Activated naive CD8-positive, alpha-beta T cell treated with anti-CD3 and anti-CD28 coated beads, Interleukin-2, amount 50 U/mL, for 24 hours (primary cell): ENCODE measurements at places on chromosomes 11 and 22.

DNA sequence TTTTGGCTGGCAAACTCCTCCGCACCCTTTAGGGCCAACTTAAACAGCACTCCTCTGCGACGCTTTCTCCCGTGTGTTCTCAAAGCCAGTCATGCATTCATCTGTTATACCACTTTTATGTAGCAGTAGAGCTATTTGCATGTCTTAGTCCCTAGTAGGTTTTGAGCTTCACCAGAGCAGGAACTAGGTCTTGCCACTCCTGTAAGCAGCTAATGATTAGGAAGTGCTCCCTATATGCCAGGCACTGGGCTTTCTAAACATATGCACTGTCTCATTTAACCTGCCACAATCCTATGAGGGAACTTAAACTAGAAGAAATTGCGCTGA is 180.8 kb downstream of the DBX1 start:
- peak overlapping the region; percentile 35 for H3K4me3 ChIP-seq
- H3K4me1 ChIP-seq, result peaks cover 14% of the 10 kb centered on the region
- peak overlapping the region; percentile 59 for H3K27ac ChIP-seq
- H3K27me3 ChIP-seq, result peaks cover 19% of the 10 kb centered on the region

DNA sequence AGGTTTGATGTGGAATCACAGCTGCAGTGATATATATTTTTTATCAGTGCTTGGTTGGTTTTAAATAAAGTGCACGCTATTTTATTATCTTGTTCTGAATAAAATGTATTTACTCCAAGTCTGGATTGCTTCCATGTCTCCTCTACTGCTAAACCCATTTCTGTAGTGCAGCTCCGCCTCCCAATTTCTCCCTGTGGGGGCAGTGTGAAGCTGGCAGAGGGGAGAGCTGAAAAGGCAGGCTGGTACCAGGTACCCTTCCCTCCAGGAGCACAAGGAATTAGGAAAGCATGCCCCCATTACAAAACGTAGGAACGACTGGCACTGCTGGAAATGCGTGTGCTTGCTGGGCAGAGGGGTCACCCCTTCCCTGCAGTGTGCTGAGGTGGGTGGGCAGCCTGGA is 934 bp upstream of the TMEM132A start:
- no peak for DNase-seq
- H3K27ac ChIP-seq, result no peak overlapping the region
- no peak overlapping the region for H3K4me3 ChIP-seq
- peaks cover 36% of the 10 kb centered on the region for H3K36me3 ChIP-seq
- peaks cover 36% of the 10 kb centered on the region for H3K4me1 ChIP-seq

GRCh38 chr11:121058941-121059340 is 35.0 kb downstream of the TBCEL start:
- H3K27me3 ChIP-seq, result no peaks in the 10 kb centered on the region
- H3K4me3 ChIP-seq, result no peak overlapping the region
- H3K4me1 ChIP-seq, result peaks cover 7% of the 10 kb centered on the region
- DNase-seq, result no peak
- peaks cover 15% of the 10 kb centered on the region for H3K36me3 ChIP-seq
- H3K27ac ChIP-seq, result no peak overlapping the region

GRCh38 chr11:122341477-122341876 is 225.5 kb upstream of the BLID start:
- DNase-seq, result no peak
- H3K27me3 ChIP-seq, result no peaks in the 10 kb centered on the region
- no peaks in the 10 kb centered on the region for H3K4me1 ChIP-seq
- H3K36me3 ChIP-seq, result no peaks in the 10 kb centered on the region

GRCh38 chr11:42482822-42483221 is 829.0 kb upstream of the API5 start:
- H3K4me1 ChIP-seq, result no peaks in the 10 kb centered on the region
- H3K27me3 ChIP-seq, result no peaks in the 10 kb centered on the region
- H3K4me3 ChIP-seq, result no peak overlapping the region
- H3K27ac ChIP-seq, result no peak overlapping the region
- H3K36me3 ChIP-seq, result no peaks in the 10 kb centered on the region
- no peak for DNase-seq

GRCh38 chr11:26947904-26948639 is 45.8 kb upstream of the FIBIN start:
- no peaks in the 10 kb centered on the region for H3K36me3 ChIP-seq
- DNase-seq, result no peak
- H3K4me1 ChIP-seq, result no peaks in the 10 kb centered on the region
- no peaks in the 10 kb centered on the region for H3K27me3 ChIP-seq
- no peak overlapping the region for H3K27ac ChIP-seq

DNA sequence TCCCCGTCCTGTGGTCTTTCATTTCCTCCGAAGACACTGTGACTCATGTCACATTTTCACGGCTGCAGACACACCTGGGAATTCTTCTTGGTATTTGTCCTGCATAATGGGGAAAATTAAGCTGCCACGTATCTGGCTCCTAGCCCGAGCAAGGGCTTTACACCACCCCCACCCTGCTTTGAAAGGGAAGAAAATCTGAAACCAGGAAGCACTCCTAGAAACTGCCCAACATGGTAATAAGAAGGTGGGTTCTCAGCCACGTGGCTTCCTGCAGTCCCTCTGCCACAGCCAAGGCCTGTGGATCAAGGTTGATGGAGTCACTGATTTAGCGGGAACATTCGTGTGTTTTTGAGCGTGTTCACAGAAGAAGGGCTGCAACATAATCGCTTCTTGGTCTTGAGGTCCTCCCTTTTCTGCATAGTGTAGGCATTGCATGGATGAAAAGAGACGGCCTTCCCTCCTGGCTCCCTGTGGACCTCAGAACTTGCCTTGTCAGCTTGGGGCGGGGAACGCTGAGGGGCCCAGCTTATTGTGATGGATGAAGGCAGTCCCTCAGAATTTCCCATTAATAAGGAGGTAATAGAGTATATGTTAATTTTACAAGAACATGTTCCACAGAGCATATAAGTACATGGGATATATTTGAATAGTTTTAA is 292.0 kb downstream of the NTM start:
- H3K4me1 ChIP-seq, result no peaks in the 10 kb centered on the region
- no peak for DNase-seq
- H3K27me3 ChIP-seq, result no peaks in the 10 kb centered on the region
- H3K36me3 ChIP-seq, result no peaks in the 10 kb centered on the region
- H3K4me3 ChIP-seq, result no peak overlapping the region

- H3K27ac ChIP-seq, result peak within 1 kb of the TSS; percentile 79
- DNase-seq, result peak; percentile 60
- H3K36me3 ChIP-seq, result peaks cover 4% of the 10 kb centered on the region
- peak within 1 kb of the TSS; percentile 85 for H3K4me3 ChIP-seq
- H3K4me1 ChIP-seq, result peaks cover 26% of the 10 kb centered on the region
- H3K27me3 ChIP-seq, result peaks cover 44% of the 10 kb centered on the region
Measured at GRCh38 chr11:8168485-8169257, at the start of gene RIC3. Gene RIC3 (minus strand): TSS chr11:8169025. CDS start chr11:8168989, 36 bp downstream.
